MG63 (cell line): ENCODE measurements at places on chromosomes 5 and 9. TPM values are rescaled to one million over a fixed set of nuclear protein-coding genes. Genes with fewer than 3 reads are reported as not detected.

The LRRTM2 gene
- 0.54 TPM in 1 of 2 replicates, not detected in the other for total RNA-seq

The DDX4 gene
- not detected in 2 replicates for total RNA-seq

GRCh38 chr5:160970605-160971191 lies 118.7 kb upstream of the ATP10B start:
- DNase-seq: no peak

DNA sequence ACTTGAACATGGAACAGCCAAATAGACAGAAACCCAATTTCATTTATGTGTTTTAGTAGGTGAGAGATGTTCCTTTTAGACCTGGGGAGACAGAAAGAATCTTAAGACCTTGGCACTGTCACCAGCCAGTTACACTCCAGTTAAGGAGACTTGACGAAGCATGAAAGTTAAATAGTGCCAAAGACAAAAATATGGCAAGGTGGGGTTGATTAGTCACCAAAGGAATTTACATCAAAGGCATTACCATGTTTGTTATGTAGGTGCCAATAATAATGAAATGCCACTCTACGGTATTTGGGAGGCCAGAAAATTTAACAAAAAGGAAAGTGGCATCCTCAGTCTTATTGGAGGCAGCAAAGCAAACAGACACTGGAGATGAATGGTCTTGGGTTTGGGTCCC lies 9.2 kb upstream of the IL12B start:
- DNase-seq: no peak

DNA sequence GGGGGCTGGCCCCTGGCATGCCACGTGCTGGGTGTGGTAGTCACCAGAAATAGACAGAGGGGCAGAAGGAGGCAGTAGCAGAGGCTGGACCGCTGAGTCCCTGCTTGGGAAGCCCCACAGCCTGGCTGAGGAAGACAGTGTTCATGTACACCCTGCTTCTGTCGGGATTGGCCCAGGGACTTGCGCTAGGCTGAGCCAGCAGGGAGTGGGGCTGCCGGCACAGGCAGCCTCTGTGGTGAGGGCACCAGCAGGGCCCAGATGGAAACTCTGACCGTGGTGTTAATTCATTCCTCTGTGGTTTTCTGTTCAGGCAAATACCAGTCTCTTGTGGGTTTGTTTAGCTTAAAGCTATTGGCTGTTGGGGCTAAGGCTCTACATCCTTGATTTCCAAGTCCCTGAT lies 108.6 kb upstream of the RAD23B start:
- no peak for DNase-seq
